ENCODE measurements at places on chromosomes 6 and 20.

DNA sequence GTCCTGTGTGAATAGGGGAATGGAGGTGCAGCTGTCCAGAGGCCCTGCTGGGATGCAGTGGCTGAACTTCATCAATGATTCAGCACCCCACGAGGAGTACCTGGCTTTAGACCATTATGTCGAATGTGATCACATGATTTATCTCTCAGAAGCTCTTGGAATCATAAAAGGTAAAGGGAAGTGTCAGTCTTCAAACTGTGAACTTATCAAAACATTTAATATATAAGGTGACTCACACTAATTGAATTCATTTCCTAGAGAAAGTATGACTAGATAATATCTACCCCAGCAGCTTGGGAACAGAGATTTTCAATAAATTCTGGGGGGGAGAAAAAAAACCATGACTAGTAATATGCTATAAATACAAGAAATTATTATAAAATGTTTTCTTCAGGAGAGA lies 29.5 kb downstream of the ALDH8A1 start:
- DNase-seq: no peak

GRCh38 chr6:30213667-30213956 lies 406 bp upstream of the TRIM26 start:
- DNase-seq: no peak

- no peak for DNase-seq
Observed at GRCh38 chr6:22308939-22309338, 12.1 kb upstream of the PRL start.

- no peak for DNase-seq
Observed at GRCh38 chr6:37695857-37696219, 1.8 kb downstream of the MDGA1 start.

DNA sequence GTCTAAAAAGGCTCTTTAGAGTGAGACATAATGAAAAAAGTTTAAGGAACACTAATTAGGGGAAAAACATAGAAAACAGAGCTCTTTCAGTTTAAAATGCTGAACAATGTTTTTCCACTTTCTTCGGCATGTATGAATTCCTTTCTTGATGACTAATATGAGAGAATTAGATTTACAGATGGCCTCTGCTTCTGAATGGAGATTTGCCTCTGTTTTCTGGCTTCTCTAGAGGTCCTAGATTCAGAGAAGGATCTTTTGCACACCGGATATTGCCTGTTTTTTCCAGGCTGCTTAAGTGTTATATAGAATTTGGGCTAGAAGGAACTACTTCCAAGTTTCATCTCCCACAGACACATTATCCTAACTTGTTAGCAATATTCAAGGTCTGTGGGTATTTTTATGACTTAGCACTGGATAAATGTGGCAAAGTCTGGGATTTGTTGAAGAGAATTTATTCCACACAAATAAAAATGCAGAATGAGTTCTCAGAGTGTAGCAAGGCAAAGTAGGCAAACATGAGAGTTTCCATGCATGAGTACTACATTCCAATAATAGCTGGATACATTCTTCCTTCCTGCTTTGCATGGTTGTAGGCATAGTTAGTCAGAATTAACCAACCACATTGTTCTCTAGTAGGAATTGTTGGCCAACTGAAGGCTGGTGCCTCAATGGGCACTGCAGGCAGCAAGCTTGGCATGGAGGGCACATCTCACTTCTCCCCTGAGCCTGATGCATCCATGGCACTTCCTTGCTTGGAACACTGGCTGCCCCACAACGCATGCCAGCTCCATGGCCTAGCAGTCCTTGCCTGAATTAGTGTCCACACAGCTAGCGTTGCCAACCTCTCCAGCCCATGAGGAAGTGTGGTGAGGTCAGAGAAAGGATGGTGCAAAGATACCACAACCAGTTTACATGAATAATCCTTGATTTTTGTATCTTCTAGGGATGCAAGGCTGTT lies 224.2 kb downstream of the CLIC5 start:
- no peak for DNase-seq

- DNase-seq: peak; percentile 69
Observed at GRCh38 chr6:35920793-35921732, at the start of gene SRPK1. TSS of gene SRPK1 (minus strand) at chr6:35921098. CDS start at chr6:35921056, 42 bp downstream.

- no peak for DNase-seq
Observed at GRCh38 chr20:20229595-20229994, 138.3 kb upstream of the INSM1 start.

DNA sequence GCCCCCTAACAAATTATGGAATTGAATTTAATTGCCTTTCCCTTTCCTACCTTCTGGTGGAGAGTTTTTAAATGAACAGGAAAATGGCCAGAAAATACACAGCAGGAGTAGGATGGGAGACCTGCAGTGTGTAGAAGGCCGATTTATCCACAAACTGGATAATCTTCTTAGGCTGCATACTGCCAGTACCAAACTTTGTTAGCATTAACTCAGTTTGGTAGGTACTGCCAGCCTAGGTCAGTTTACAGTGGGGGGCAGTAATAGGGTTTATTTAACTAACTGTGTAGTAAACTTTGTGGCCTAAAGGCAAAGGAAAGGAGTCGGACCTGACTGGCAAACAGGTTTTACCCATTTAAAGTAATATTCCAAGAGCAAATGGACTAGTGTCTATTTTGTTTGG lies 4.6 kb downstream of the NCOA3 start:
- no peak for DNase-seq

- DNase-seq: no peak
Observed at GRCh38 chr6:232982-233640, 59.2 kb upstream of the DUSP22 start.

DNA sequence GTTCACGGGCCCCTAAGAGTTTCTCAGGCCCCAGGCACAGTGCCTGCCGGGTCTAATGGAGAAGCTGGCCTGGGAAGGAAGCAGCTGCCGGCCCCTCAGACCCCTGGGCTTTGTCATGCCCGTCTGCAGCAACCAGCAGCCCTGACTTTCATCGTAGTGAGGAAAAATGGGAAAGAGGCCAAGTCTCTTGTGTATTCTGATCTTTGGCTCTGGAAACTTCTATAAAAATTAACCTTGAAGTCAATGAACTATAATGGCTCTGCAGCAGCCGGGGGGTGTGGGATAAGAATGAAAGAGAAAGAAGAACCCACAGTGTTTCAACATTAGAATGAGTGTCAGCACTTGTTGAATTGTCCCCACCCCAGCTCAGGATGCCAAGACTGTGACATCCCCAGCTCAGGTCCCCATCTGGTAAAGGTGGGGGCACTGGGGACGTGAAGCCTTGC lies 12.9 kb downstream of the TGM2 start:
- peak; percentile 22 for DNase-seq

GRCh38 chr6:147974376-147974775 lies 368.3 kb upstream of the SASH1 start:
- DNase-seq: no peak

- DNase-seq: no peak
Observed at GRCh38 chr20:3864518-3864917, 17.9 kb downstream of the MAVS start.

- peak; percentile 75 for DNase-seq
Observed at GRCh38 chr6:16183187-16183664, 54.3 kb downstream of the MYLIP start.

GRCh38 chr6:6885521-6886170 lies 222.1 kb upstream of the RREB1 start:
- no peak for DNase-seq

DNA sequence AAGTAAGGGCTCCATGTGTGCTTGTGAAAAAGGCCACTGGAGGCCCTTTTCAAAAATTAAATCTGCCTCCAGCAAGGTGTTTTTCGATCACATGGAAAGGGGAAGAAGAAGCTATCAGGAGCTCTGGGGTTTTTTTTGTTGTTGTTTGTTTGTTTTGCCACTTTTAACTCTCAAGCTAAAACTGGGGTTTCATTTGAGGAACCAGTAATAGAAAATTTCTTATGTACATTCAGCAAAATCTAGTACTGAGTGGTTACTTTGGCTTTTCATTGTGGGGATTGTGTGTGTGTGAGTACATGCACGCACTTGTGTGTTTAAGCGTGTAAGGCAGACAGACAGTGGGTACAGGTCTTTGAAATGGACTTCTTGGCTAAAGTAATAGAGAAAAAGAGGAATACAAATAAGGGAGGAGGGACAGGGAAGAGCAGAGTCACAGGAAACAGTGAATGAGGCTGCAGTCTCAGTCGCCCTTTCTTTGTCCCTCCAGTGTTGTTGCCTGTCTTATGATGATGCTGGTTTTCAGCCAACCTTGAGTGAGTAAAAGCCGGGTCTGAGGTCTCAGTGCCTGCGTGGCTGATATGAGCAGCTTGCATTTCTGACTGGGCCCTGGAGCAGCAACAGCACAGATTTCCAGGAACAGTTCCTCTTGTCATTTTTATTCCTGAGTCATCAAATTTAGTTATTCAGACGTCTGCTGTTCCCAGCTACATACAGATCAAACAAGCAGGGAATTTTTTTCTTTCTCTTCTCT lies 26.2 kb downstream of the SLC16A10 start:
- DNase-seq: peak; percentile 72

GRCh38 chr6:19417713-19418112 lies 419.5 kb upstream of the ID4 start:
- no peak for DNase-seq

DNA sequence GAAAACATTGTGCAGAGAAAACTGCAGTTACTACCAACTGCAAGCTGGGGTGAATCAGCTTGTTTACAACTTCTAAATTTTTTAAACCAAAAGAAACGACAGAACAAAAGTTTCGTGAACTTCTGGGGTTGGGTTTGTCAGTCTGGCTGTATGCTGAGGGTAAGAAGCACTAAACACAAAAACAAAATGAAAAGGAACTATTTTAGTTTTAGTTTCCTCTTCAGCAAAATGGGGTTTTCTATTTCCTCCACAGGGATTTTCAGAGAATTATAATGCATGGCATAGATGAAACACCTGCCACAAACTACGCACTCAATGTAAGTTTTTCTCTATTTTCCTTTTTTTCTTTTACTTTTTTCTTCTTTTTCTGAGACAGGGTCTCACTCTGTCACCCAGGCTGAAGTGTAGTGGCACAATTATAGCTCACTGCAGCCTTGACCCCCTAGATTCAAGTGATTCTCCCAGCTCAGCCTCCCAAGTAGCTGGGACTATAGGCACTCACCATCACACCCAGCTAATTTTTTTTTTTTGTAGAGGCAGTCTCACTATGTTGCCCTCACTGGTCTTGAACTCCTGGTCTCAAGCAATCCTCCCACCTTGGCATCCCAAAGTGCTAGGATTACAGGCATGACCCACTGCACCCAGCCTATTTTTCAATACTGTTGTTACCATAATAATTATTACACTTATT lies 40.6 kb downstream of the CGA start:
- DNase-seq: no peak

DNA sequence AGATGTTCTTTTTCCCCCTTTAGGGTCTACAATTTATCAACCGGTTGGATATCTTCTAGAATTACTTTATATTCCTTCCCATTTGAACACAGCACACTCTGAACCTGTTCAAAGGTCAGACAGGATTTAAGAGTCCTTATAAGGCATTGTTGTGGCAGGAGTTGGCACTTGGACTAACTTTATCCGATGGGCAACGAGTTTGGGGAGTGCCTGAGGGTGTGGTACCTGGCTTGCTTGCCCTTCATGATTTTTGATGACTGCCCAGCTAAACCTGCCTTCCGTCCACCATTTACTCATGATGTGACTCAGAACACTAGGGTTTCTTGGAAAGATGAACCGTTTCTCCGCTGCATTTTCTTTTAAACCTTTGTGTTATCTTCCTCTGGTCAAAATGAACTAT lies 285.2 kb downstream of the FOXC1 start:
- no peak for DNase-seq

DNA sequence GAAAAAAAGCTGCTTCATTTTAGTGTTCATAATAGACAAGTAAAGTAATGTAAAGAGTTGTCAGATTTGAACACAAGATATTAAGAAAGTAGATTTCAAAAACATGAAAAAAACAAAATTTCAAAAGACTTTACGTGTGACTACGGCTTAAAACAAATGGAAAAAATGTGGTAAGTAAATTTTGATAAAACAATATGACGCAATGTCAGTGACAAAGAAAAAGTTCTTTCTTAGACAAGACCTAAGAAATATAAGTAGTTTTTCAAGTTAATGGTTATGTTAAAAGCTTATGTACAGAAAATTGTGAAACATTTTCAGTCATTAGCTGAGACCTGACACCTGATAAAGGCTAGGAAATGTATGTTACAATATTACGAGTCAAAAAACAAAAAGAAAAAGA lies 73.7 kb upstream of the EYS start:
- no peak for DNase-seq

DNA sequence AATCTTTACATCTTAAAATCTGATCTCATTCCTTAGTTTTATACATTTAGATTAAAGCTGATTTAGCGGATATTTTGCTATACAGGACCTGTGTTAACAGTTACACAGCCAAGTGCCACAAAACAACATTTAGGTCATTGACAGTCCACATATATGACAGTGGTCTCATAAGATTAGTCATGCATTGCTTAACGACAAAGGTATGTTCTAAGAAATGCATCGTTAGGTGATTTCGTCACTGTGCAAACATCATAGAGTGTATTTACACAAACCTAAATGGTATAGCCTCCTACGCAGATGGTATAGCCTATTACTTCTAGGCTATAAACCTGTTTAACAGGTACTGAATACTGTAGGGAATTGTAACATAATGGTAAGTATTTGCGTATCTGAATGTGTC lies 21.6 kb downstream of the ADGRG6 start:
- DNase-seq: no peak
